EL (cell line): ENCODE measurements at places on chromosomes 2 and 18.
A peak's percentile ranks its signal among the peaks of the same experiment; 100 is the strongest.

GRCh38 chr18:64474255-64474654 lies 325.4 kb upstream of the LINC00305 start:
- DNase-seq = no peak

DNA sequence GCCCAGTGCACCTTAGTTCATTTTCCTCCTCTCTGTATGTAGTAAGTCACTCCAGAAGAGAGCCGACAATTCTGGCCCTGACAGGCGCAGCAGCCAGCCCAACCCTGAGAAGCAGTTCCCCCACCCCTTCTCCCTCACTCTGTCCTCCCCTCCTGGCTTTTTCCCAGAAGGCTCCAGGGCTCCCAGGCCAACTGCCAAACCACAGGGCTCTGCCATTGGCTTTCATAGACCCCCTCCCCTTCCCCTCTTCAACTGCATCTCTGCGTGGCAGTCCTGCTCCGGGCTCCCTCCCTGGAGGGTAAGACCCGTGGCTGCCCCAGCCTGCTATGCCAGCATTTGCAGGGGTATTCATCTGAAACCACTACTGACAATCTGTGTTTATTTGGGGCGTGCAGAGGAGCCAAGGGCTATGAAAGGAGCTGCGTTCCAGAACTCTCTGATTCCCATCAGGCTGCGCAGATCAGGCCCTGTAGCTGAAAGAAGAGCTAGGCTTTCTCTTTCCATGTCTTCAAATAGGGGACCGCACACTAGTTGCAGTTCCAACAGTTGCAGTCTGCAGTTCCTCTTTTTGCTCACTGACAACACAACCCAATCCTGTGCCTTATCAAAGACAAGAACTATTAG lies 388.6 kb upstream of the TNP1 start:
- peak; percentile 2 for DNase-seq

DNA sequence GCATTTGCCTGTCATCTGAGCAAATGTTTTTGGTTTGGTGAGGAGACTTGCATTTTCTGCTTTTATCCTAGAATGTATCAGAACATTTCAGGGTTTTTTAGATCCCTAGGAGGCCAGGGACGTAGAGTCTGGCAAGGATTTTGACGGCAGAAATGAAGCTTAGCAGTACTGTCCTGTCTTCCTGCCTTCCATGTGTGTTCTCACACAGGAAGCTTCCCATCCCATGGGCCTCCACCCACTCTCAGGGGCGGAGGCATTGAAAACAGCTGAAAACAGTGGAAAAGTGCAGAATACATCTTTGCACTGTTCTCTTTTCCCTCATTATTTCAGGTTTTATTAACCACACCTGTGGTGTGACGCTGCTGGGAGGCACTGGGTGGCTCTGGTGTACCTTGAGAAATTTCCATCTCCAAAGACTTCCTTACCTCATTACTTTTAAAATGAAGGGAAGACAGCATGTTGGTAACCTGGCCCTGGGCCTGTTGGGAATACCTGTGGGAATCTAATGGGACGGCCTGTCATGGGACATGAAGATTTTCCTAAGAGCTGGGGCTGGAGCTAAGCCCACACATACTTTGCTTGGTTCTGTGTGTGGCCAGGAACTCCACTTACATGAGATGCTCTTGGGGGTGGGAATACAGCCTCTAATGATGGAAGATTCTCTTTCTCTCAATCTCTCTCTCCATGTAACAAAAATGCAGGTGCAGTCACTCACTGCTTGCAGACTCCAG lies 20.5 kb downstream of the PCARE start:
- DNase-seq = no peak

DNA sequence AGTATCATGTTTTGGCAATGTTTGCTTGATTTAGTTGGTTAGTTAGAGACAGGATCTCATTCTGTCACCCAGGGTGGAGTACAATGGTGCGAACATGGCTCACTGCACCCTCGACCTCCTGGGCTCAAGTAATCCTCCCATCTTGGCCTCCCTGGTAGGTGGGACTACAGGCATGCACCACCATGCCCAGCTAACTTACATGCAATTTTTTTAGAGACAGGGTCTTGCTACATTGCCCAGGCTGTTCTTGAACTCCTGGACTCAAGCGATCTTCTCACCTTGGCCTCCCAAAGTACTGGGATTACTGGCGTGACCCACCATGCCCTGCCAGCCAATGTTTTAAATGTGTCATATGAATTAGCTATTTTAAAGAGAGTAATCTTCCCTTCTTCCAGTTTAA lies 16.3 kb upstream of the CDKL4 start:
- no peak for DNase-seq
